Epithelial cell of esophagus (primary cell): ENCODE measurements at places on chromosomes 2 and 18.

- DNase-seq = peak; percentile 83
These were observed 48.8 kb downstream of the ADNP2 start for GRCh38 chr18:80157708-80158343.

DNA sequence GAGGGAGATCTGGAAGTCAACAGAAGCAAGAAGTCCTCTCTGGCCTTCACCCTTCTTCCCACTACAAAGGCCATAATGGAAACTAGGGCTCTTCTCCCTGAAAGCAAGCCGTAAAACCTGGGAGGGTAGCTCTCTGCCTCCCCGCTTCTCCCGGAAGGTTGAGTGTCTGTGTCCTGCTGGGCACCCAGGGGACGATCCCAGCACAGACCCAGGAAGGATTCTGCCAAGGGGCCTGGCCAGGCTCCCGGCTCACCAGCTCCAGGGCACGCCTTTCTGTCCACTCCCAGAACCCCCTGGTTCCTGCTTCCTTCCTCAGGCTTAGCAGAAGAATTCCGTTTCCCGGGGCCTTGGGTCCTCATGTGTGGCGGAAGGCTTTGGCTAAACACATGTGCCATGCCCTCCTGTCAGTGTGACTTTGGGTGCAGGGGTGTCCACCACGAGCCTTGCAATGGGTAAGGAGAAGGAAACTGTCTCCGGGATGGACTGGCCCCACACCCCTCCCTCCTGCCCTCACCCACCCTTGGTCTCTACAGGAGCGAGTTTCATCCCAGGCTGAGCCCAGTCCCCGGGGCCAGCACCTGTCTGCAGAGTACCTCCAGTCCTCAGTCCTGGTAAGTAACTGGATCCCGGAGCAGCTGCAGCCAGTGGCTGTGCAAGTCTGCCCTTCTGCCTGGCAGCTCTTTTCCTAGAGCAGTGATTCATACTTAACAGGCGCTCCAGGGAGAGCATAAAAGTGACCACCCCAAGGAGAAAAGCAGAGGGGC is 135.8 kb downstream of the TPO start:
- no peak for DNase-seq

DNA sequence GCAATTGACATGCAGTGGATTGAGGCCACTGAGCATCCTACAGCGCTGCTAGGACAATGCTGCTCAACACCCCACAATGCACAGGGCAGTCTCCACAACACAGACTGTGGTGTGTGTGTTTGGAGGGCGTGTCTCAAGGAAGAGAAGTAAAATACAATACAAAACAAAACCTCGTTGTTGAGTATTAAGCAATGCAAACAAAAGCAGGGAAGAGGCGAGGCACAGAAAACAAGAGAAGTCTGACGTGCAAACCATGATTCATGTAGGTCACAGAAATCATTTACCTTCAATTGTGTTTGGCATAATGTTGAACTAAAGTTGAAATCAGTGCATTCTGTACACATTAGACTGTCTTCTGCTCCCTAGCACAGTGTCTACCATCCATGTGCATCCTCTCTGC is 260.9 kb downstream of the PHLPP1 start:
- DNase-seq = peak; percentile 82

DNA sequence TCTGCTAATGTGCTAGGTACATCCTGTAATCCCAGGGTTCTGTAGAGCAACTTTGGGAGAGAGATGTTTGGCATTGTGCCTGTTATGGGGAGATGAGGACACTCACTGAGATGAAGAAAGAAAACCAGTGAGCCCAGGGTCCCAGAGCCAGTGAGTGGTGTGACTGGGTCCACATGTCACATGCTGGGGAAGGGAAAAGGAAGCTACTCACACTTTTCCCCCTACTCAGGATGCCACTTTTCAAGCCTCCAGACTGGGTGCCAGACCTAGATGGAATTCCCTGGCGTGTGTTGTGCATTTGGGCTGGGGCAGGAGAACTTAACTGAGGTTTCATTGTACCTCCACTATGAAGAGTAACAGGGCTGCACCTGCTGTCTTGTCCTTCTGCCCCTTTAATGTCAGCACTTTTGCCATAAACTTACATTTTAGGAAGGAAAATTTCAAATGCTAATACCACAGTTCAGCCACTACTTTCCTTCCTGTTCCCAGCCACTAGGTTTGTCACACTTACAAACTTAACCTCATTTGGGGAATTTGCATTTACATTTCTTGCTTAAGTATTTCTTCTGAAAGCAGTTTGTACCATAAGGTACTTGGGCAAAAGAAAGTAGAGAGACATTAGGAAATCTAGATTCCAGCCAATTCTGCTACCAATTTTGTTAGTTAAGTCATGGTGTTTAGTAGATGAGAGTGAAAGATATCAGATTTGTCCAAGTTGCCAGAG is 10.2 kb downstream of the INSIG2 start:
- DNase-seq = no peak

DNA sequence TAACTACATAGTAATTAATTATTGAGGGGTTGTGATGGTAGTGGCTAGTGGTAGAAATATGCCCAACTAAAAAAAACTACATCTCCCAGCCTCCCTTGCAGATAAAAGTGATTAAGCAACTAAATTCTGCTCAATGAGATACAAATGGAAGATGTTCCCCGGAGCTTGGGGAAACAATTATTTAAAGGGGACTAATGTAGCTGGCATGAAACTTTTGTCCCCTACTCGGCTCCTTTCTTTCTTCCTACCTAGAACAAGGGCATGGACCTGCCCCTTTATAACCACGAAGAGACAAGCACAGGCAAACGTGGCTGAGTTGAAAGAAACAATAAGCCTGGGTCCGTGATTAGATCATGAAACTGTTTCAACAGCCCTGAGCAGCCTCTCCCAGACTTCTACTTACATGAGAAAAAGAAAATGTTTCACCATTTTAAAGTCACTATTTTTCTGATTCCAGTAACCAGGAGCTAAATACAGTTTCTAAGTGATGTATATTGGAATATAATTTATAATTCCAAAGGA is 236.9 kb downstream of the SCG2 start:
- peak; percentile 28 for DNase-seq

DNA sequence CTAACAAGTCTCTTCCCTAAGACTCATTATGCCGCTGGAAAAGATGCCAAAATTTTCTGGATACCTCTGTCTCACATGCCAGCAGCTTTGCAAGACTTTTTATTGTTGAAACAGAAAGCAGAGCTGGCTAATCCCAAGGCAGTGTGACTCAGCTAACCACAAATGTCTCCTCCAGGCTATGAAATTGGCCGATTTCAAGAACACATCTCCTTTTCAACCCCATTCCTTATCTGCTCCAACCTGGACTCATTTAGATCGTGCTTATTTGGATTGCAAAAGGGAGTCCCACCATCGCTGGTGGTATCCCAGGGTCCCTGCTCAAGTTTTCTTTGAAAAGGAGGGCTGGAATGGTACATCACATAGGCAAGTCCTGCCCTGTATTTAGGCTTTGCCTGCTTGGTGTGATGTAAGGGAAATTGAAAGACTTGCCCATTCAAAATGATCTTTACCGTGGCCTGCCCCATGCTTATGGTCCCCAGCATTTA is 26.3 kb downstream of the DHRS9 start:
- peak; percentile 97 for DNase-seq

DNA sequence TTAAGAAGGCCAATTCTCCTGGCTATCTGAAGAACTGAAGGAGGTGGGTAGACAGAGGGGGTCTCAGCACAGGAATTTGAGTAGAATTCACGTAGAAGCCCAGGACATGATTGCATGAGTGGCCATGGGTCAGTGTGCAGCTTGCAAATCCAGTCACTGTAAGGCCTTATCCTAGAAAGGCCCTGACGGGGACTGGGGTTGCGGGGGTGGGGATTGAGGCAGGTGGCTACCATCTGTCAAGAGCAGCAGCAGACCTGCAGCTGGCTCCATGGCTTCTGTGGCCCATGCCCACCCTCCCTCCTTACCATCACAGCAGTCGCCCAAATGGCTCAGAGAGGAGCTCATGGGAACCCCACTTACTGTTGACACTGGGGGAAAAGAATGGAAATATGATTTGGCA is 34.6 kb upstream of the SLC14A1 start:
- no peak for DNase-seq

GRCh38 chr2:181649436-181649979 is 7.4 kb downstream of the CERKL start:
- DNase-seq = peak; percentile 6

- peak; percentile 66 for DNase-seq
These were observed 157.6 kb upstream of the NRP2 start for GRCh38 chr2:205524656-205525055.

DNA sequence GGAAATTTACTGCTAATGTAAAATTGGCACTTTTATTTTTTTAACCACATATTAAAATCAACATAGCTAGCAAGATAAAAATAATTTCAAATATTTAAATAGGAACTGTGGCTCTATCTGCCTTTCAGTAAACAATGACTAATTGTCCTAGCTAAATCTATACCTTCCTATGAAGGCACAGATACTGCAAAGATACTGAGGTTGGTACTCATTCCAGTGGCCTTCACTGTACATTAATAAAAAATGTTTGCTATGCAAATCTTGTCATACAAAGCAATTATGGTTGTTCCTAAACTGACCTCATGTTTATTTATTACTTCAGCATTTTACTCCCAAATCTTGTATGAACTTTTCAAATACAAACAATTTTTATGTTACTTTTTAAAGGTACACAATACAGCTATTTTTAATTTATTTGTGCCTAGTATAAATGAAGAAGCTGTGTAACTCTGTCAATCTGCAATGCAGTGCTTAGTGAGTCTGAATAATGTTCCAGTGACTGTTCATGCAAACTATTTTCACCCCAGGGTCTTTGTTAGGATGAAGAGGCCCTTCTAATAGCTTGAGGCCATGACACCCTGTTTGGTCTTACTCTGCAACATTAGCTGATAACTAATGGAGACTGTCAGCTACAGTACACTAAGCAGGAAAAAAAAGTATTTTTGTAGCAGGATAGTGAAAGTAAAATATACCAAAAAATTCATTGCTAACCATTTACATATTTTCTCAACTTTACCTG is 9.3 kb upstream of the ERBB4 start:
- DNase-seq = no peak

DNA sequence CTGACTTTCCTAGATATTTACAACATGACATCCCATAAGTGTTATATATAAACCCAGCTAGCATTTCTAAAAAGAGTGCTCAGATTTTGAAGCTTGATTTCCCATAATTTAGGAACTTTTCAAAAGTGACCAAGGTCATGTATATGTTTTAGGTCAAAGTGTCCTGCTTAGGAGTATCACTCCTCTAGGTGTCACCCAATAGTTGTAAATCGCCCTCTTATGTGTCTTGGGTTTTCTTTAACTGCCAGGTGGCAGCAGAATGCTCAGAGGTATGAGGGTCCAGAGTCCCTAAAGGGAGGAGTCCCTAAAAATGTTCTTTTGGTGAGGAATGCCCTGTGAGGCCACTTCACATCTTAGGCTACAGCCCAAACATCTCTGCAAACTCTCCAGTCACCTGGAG is 358.3 kb downstream of the CELF4 start:
- DNase-seq = no peak

DNA sequence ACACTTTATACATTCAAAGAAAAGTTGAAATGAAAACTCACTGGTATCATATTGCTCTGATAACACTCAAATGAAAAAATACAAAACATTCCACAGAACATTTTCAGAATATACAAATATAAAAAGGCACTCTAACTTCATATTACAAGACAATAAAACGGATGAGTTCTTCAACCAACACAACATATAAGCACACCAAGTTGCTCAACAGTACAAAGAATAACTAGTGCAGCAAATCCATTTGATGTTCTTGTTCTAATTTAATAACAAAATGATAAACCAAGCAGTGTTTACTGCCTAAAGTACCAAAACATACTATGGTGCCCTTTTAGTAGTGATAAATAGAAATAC is 60.8 kb upstream of the PGAP1 start:
- peak; percentile 18 for DNase-seq

DNA sequence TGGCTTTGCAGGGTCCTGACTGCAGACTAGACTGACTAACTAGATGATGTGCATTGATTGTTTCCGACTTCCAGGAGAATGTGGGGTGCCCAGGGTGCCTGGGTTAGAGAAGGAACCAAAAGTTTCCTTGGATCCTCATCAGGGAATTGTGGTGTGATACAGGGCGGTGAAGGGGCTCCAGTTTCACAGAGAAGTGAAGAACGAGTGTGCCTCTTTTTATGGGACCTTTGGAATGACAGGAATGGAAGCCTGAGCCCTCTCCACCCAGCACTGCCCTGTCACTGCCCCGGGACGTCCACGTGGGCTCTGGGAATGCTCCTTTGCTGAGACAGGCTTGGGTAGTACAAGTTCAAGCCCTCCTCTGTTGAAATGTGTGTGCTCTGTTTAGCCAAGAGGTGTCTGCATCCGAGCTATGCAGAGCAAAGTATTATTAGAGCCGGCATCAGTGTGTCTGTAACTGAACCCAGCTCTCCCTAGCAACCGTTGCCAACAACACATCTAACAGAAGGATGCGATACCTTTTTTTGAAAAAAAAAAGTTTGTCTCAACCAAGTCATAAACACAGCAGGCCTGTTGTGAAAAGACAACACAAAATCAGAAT is 183.6 kb downstream of the SMAD7 start:
- no peak for DNase-seq

- DNase-seq = no peak
These were observed 99.6 kb downstream of the FMNL2 start for GRCh38 chr2:152434395-152435182.

- no peak for DNase-seq
These were observed 120.9 kb upstream of the NFATC1 start for GRCh38 chr18:79274823-79275222.

GRCh38 chr2:41990688-41991087 is 57.1 kb upstream of the PKDCC start:
- DNase-seq = peak; percentile 6

GRCh38 chr2:179479947-179480346 is 215.3 kb upstream of the SESTD1 start:
- no peak for DNase-seq

- DNase-seq = no peak
These were observed 1557.5 kb upstream of the ACVR2A start for GRCh38 chr2:146287281-146287680.

GRCh38 chr18:36360256-36360909 is 62.9 kb downstream of the FHOD3 start:
- no peak for DNase-seq

DNA sequence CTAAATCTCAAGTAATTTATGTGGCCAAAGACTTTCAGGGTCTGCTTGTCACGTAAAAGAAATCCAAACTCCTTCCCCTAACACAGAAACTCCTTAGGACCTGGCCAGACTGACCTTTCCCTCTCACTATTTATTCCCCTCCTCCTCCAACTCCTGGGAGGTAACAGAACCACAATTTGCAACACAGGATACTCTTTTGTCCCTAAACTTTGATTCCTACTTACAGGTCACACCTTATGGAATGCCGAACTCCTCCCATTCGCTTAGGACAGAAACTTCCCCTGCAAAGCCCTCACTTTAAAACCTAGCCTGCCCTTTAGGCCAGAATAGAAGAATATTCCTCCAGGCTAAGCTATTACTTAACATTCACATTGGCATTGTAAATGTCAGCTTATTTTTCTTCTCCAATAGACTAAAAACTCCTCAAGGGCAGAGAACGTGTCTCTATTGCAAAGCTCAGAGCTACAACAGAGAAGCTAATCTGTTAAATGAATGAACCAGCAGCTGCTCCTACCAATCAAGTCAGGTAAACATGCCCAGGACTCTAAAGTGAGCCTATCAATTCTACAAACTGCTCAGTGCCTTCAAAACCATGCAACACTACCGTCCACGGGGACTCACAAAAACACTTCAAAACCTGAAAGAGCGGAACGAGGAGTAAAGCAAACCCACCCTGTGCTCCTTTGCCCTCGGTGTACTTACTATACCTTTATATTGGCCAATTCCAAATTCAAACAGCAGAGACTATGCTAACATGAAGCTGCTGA is 6.1 kb downstream of the INO80D start:
- no peak for DNase-seq

- no peak for DNase-seq
These were observed 141.7 kb upstream of the TWIST2 start for GRCh38 chr2:238706163-238706562.
